Activated CD4-positive, alpha-beta T cell treated with anti-CD3 and anti-CD28 coated beads, Interleukin-2, Interleukin-6, amounts not matched to agents 100 ng/mL and 50 ng/mL, durations not matched to agents 16 hours and 8 hours (primary cell): ENCODE measurements at places on chromosomes 5 and 9.

DNA sequence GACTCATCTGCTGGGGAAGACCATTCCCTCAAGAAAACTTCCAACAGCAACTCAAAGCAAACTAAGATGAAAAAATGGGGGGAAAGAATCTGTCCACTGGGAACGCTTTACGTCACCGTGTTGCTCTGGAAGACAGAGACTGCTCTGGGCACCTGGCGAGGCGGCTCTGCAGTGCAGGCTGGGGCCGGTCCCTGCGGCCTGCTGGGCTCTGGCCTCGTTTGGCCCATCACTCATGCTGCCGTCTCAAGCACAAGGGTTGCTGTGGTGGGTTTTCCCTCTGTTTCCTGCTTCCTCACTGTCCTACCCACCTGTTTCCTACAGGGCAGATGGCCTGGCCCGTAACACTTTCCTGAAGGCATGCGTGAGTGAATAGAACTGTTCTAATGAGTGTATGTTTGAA is 92.9 kb upstream of the OTULINL start:
- no peak for DNase-seq

GRCh38 chr5:136308212-136308795 is 57.0 kb downstream of the TRPC7 start:
- DNase-seq, result no peak

DNA sequence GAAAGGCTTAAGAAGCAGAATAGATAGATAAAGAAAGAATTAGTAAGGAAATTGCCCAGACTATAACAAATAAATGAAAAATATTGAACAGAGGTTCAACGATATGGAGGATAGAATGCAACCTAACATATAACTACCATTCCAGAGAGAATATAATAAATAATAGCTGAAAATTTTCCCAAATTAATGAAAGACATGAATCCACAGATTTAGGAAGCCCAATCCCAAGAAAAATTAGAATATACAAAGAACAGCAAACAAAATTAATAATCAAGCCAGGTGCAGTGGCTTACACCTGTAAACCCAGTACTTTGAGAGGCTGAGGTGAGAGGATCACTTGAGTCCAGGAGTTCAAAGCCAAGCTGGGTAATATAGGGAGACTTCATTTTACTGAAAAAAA is 27.8 kb upstream of the FNIP1 start:
- no peak for DNase-seq

- DNase-seq, result no peak
Observed at GRCh38 chr9:127549751-127550150, 62.3 kb upstream of the STXBP1 start.

GRCh38 chr9:21506626-21507482 is 24.7 kb upstream of the IFNE start:
- no peak for DNase-seq

DNA sequence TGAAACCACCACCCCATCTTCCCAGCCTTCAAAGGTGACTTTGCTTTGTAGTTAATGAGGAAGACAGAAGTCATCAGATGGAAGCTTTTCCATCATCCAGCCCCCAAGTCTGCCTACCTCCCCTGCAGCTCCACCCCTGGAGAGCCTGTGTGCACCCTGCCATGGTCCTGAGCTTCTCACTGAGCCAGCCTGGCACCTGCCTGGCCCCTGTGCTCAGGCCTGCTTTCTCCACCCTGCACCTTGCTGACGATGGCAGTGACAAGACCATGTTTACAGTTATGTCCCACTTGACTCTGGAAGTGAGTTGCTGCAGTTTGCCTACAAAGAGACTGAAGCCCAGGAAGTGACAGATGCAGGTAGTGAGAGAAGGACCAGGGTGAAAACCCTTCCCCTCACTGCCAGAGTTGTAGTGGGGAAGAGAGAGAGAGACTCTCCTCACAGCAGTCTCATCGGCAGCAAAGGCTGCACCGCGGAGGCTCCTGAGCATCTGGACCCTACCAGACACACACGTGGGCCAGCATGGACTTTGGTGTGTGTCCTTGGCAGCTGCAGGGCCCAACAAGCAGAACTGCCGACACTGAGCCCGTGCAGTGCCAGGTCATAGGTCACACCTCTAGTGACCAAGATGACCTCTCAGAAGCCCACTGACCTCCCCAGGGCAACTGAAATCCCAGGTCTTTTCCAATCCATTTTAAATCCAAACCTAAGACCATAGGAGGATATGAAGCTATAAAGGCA is 107.1 kb downstream of the CACNA1B start:
- no peak for DNase-seq
